Activated CD8-positive, alpha-beta memory T cell treated with anti-CD3 and anti-CD28 coated beads for 4 hours (primary cell): ENCODE measurements at places on chromosomes 12 and 14.

- no peak for DNase-seq
These were observed 36.4 kb downstream of the TMTC2 start for GRCh38 chr12:82723093-82723492.

DNA sequence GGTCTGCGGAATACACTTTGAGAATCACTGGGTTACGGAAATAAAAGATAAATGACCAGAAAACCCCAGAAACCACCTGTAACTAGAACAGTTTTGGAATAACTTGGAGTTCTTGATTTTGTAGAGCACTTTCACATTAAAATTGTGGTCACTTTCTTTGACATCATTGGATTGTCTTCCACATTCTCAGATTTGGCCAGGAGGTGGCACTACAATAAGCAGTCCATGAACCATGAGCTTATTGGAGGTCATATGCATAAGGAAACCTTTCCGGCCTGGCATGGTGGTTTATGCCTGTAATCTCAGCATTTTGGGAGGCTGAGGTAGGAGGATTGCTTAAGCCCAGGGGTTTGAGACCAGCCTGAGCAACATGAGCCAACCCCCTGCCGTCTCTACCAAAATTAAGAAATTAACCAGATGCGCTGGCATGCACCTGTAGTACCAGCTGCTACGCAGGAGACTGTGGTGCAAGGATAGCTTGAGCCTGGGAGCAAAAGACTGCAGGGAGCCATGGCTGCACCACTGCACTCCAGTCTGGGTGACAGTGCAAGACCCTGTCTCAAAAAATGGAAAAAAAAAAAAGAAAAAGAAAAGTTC lies 107.7 kb upstream of the CAND1 start:
- DNase-seq: peak; percentile 0

- DNase-seq: no peak
These were observed 504 bp downstream of the WNT5B start for GRCh38 chr12:1629338-1630132.

GRCh38 chr14:99928963-99929362 lies 135.8 kb downstream of the EML1 start:
- no peak for DNase-seq

DNA sequence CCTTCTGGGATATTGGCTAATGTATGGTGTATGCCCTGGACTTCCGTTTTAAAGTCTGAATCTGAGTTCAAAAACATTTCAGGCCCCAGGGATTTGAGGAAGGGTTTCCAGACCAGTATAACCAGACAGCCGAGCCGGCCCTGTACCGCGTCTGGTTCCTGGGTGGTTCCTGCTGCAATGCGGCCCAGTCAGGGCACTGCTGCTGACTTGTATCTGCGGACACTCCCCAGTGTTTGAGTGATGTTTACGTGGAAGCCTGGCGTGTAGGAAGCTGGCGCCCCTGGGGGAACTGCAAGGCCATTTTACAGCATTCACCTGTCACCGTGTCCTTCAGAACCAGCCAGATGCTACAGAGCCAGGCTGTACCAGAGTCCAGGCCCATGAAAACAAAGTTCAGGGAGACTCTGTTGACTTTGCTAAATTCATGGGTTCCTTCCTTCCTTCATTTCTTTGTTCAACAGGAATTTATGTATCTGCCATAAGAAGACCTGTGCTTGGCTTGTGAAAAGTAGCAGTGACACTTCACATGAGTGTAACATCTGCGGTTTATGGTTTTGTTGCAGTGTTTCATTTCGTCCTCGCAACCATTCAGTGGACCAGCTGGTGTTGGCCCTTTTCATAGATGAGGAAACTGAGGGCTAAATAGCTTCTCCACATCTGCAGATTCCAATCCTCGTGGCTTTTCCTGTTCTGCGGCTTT lies 16.8 kb downstream of the EML1 start:
- no peak for DNase-seq

GRCh38 chr12:21773263-21773741 lies 1.2 kb downstream of the KCNJ8 start:
- DNase-seq: no peak

- DNase-seq: no peak
These were observed 2.4 kb downstream of the GALNT6 start for GRCh38 chr12:51388846-51389245.
